Progenitor cell of endocrine pancreas (in vitro differentiated cells): ENCODE measurements at places on chromosomes 5 and 9. TPM values are rescaled to one million over a fixed set of nuclear protein-coding genes. Genes with fewer than 3 reads are reported as not detected.

GRCh38 chr9:99816392-99816791 is 5.3 kb upstream of the NR4A3 start:
- no peak for DNase-seq
- no peaks in the 10 kb centered on the region for H3K27me3 ChIP-seq
- H3K4me1 ChIP-seq = peaks cover 12% of the 10 kb centered on the region
- peaks cover 3% of the 10 kb centered on the region for H3K36me3 ChIP-seq
- H3K4me3 ChIP-seq = no peak overlapping the region
- no peak overlapping the region for H3K27ac ChIP-seq

DNA sequence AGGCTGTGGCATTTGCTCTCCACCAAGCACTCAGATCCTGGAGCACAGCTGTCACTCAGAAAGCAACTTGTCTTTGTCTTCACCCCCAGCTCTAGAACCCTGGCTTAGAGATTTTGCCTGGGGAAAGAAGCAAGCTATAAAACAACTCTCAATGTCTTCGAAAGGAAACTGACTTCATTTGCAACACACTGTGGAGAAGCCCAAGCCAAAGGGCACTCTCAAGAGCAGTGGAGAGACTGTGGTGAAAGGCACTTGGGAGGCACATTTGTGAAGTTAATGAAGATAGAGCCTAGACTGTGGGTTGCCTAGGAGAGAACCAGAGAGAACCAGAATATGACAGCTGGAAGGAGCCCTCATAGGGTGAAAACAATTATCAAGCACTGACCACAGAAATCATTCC is 103.4 kb downstream of the CFAP95 start:
- H3K36me3 ChIP-seq = no peaks in the 10 kb centered on the region
- H3K27ac ChIP-seq = no peak overlapping the region
- DNase-seq = no peak
- no peak overlapping the region for H3K4me3 ChIP-seq
- H3K4me1 ChIP-seq = peaks cover 18% of the 10 kb centered on the region

Gene ARSI
- total RNA-seq = 0.24 TPM in 1 of 2 replicates, not detected in the other

- peaks cover 2% of the 10 kb centered on the region for H3K4me1 ChIP-seq
- DNase-seq = no peak
- no peaks in the 10 kb centered on the region for H3K36me3 ChIP-seq
Observed at GRCh38 chr9:113738496-113738892, 137.6 kb upstream of the ZNF618 start.

Gene PCDHB6
- total RNA-seq = 2.4 and 2.7 TPM in 2 replicates

Gene LCN10
- total RNA-seq = 0.42 TPM in 1 of 2 replicates, not detected in the other

Gene TEK
- total RNA-seq = not detected in 2 replicates

GRCh38 chr5:69035665-69036064 is 58.1 kb upstream of the SLC30A5 start:
- H3K27ac ChIP-seq = no peak overlapping the region
- no peak for DNase-seq
- no peaks in the 10 kb centered on the region for H3K27me3 ChIP-seq
- H3K4me1 ChIP-seq = peaks cover 1% of the 10 kb centered on the region
- no peaks in the 10 kb centered on the region for H3K36me3 ChIP-seq

GRCh38 chr9:93949073-93949693 is 6.0 kb downstream of the BARX1 start:
- H3K36me3 ChIP-seq = no peaks in the 10 kb centered on the region
- DNase-seq = no peak
- H3K4me3 ChIP-seq = peak overlapping the region; percentile 56
- peaks cover 96% of the 10 kb centered on the region for H3K27me3 ChIP-seq
- peaks cover 13% of the 10 kb centered on the region for H3K4me1 ChIP-seq

- no peak overlapping the region for H3K27ac ChIP-seq
- no peaks in the 10 kb centered on the region for H3K4me1 ChIP-seq
Observed at GRCh38 chr9:109616571-109617120, 118.5 kb upstream of the PTPN3 start.

Gene AQP3
- 6.3 and 6.9 TPM in 2 replicates for total RNA-seq

Gene NDST1
- total RNA-seq = 154 and 169 TPM in 2 replicates

DNA sequence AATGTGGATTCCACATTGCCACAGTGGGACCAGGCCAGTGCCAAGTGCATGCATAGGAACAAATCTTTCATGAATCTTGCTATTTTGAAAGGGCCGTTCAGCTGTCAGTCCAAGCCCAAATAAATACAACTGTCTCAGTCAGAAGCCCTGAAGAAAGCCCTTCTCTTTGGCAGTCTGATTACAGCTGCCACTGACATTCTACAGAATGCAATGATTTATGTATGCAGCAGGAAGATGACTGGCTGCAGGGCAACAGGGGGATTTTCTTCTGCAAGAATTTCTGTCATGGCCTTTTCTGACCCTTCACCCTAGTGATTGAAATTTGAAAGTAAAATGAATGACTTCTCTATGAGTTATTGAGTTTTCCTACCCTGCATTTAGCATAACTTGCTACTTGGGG is 86.7 kb upstream of the FER start:
- H3K4me1 ChIP-seq = peaks cover 21% of the 10 kb centered on the region
- H3K36me3 ChIP-seq = peaks cover 1% of the 10 kb centered on the region
- H3K27me3 ChIP-seq = no peaks in the 10 kb centered on the region

- peak overlapping the region; percentile 96 for H3K27ac ChIP-seq
- peak overlapping the region; percentile 86 for H3K4me3 ChIP-seq
- H3K4me1 ChIP-seq = peaks cover 13% of the 10 kb centered on the region
- no peaks in the 10 kb centered on the region for H3K27me3 ChIP-seq
- no peak for DNase-seq
- peaks cover 5% of the 10 kb centered on the region for H3K36me3 ChIP-seq
Observed at GRCh38 chr5:102670224-102670836, 84.8 kb upstream of the PAM start.

- no peaks in the 10 kb centered on the region for H3K27me3 ChIP-seq
- H3K27ac ChIP-seq = no peak overlapping the region
- H3K4me3 ChIP-seq = no peak overlapping the region
- no peak for DNase-seq
Observed at GRCh38 chr5:145958436-145958835, 22.1 kb downstream of the SH3RF2 start.

GRCh38 chr5:170486371-170486770 is 17.4 kb upstream of the KCNIP1 start:
- no peak overlapping the region for H3K4me3 ChIP-seq
- H3K27ac ChIP-seq = no peak overlapping the region
- DNase-seq = no peak
- no peaks in the 10 kb centered on the region for H3K36me3 ChIP-seq

GRCh38 chr9:6153425-6153824 is 62.2 kb upstream of the IL33 start:
- DNase-seq = no peak
- no peak overlapping the region for H3K27ac ChIP-seq
- H3K4me1 ChIP-seq = peaks cover 11% of the 10 kb centered on the region
- no peak overlapping the region for H3K4me3 ChIP-seq
- no peaks in the 10 kb centered on the region for H3K27me3 ChIP-seq

GRCh38 chr9:117664419-117664818 is 39.8 kb upstream of the TLR4 start:
- no peaks in the 10 kb centered on the region for H3K36me3 ChIP-seq
- no peak overlapping the region for H3K27ac ChIP-seq
- H3K27me3 ChIP-seq = no peaks in the 10 kb centered on the region
- H3K4me3 ChIP-seq = no peak overlapping the region
- H3K4me1 ChIP-seq = no peaks in the 10 kb centered on the region

DNA sequence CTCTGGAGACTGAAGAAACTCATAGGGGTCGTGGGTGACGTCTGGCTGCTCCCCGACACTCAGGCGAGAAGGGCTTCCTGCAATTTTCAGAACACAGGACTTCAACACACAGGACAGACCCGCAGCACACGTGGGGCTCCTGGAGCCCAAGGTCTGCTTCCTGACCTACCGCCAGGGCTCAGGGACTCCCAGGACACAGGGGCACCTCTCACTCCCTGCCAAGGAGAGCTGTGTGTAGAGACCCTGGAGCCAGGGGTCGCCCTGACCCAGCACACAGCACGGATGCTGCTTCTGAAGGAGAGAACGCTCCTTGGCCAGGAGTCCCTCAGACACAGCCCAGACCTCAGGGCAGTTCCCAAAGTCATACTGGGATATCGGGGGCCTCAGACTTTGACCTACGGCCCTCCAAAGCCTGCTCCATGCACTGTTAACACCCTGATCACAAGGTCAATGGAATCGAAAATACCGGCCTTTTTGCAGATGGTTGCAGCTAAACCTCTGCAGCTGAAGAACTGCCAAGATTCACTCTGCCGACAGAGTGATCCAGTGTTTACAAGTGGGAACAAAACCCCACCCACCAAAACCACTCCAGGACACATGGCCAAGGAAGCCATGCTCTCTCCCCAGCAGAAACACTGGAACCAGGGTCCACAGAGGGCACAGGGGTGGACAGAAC is 13.8 kb upstream of the ZDHHC11 start:
- H3K27me3 ChIP-seq = no peaks in the 10 kb centered on the region
- no peak for DNase-seq
- no peaks in the 10 kb centered on the region for H3K4me1 ChIP-seq
- peaks cover 14% of the 10 kb centered on the region for H3K36me3 ChIP-seq
- no peak overlapping the region for H3K27ac ChIP-seq

DNA sequence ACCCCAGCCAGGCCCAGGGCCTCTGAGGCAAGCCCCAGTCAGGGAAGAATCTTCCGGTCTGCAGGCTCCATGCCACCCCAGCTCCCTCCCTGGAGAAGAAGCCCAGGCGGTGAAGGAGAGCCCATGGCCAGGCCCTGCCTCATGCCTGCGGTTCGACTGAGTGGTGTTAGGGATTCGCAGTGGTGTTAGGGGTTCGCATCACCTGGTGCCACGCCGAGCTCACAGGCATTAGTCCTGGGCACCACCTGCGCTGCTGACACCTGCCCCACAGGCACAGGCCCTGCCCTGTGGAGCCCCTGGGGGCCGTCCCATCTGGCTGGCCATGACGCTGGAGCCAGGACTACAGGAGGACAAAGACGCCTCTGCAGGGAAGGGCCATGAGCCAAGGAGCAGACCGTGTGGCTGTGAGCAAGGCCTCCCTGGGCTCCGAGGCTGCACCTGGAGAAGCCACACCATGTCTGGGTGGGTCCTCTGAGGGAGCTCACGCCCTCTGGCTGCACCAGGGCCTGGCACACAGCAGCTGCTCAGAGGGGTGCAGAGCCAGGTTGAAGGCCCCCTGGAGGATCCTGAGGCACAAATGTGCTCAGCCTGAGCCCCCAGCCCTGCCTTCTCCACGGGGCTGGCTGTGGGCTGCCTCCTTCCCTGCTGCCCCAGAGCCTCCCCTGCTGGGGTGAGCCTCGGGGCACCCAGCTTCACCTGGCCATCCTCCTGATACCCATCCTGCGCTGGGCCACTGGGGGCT is 27.6 kb upstream of the RNF130 start:
- no peaks in the 10 kb centered on the region for H3K4me1 ChIP-seq
- H3K27me3 ChIP-seq = peaks cover 7% of the 10 kb centered on the region
- no peaks in the 10 kb centered on the region for H3K36me3 ChIP-seq
- no peak overlapping the region for H3K27ac ChIP-seq
- no peak for DNase-seq

GRCh38 chr5:150442699-150443080 is 6.8 kb downstream of the RPS14 start:
- DNase-seq = no peak
- no peaks in the 10 kb centered on the region for H3K27me3 ChIP-seq
- H3K4me1 ChIP-seq = peaks cover 3% of the 10 kb centered on the region
- peaks cover 19% of the 10 kb centered on the region for H3K36me3 ChIP-seq

GRCh38 chr9:131587331-131587730 is 42.0 kb downstream of the PRRT1B start:
- peaks cover 5% of the 10 kb centered on the region for H3K36me3 ChIP-seq
- no peak overlapping the region for H3K4me3 ChIP-seq
- no peak for DNase-seq
- H3K27me3 ChIP-seq = no peaks in the 10 kb centered on the region
- no peaks in the 10 kb centered on the region for H3K4me1 ChIP-seq

- no peaks in the 10 kb centered on the region for H3K27me3 ChIP-seq
- peaks cover 10% of the 10 kb centered on the region for H3K4me1 ChIP-seq
- DNase-seq = no peak
- no peak overlapping the region for H3K27ac ChIP-seq
- no peak overlapping the region for H3K4me3 ChIP-seq
Observed at GRCh38 chr9:85041466-85042137, 372.1 kb downstream of the NTRK2 start.

DNA sequence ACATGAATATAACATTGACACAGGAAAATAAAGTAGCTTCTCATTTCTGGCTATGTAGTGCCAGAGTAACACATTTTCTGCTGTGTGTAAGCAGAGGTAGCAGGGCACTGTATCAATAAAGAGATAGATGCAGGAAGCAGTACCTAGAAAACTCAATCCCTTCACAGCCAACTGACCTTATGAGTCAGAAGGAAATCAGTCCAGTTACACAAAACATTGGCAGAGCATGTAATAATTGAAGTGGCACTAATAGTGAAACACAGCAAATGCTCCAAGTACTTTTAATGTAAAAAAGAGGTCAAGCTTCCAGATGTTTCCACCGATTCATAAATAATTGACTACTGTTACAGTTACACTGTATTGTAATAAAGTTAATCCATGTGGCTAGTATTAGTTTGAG is 706.6 kb downstream of the EFNA5 start:
- DNase-seq = no peak
- peaks cover 2% of the 10 kb centered on the region for H3K4me1 ChIP-seq
- H3K36me3 ChIP-seq = no peaks in the 10 kb centered on the region

DNA sequence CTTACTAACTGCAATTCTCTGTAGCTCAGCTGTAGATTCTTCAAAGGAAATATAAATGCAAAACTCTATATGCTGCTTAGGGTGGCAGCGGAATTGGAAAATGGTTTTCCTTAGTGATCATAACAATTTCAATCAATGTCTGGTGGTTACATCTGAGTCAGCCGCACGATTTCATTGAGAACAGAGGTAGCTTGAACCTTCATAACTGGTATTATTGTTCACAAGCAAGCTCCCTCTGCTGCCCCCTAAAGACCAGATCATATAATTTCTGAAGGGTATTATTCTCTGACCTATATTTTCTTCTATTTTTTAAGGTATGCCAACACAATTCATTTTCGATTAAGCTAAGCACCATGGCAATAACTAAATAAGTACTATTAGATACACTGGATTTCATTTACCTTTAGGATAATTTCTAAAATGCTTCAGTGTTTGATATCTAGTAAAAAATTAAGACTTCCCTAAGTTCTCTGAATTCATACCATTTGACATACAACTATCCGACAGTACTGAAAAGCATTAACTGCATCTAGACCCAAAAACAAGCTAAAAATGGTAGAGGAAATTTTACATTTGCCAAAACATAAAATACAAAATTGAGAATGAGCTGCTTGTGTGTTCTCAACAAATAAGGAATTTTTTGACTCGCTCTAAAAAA is 181.1 kb upstream of the SPEF2 start:
- DNase-seq = no peak
- no peak overlapping the region for H3K4me3 ChIP-seq
- H3K4me1 ChIP-seq = no peaks in the 10 kb centered on the region
- no peaks in the 10 kb centered on the region for H3K27me3 ChIP-seq
- H3K27ac ChIP-seq = no peak overlapping the region
- H3K36me3 ChIP-seq = no peaks in the 10 kb centered on the region

GRCh38 chr5:66560371-66560770 is 35.8 kb upstream of the MAST4 start:
- no peaks in the 10 kb centered on the region for H3K27me3 ChIP-seq
- DNase-seq = no peak
- H3K4me3 ChIP-seq = no peak overlapping the region
- no peaks in the 10 kb centered on the region for H3K4me1 ChIP-seq
- H3K27ac ChIP-seq = no peak overlapping the region
- no peaks in the 10 kb centered on the region for H3K36me3 ChIP-seq

Gene HTR1A
- total RNA-seq = not detected in 2 replicates

GRCh38 chr5:94782383-94782782 is 163.9 kb downstream of the SLF1 start:
- no peak overlapping the region for H3K27ac ChIP-seq
- DNase-seq = no peak
- peaks cover 26% of the 10 kb centered on the region for H3K27me3 ChIP-seq
- H3K4me3 ChIP-seq = no peak overlapping the region
- no peaks in the 10 kb centered on the region for H3K36me3 ChIP-seq
